ENCODE measurements at places on chromosomes 12 and 14. TPM values are rescaled to one million over a fixed set of nuclear protein-coding genes. Genes with fewer than 3 reads are reported as not detected.

GRCh38 chr12:102481705-102482425, 1.5 kb upstream of the IGF1 start:
- no peak for DNase-seq

FGF23 gene
- polyA plus RNA-seq, result 0.07 TPM

DNA sequence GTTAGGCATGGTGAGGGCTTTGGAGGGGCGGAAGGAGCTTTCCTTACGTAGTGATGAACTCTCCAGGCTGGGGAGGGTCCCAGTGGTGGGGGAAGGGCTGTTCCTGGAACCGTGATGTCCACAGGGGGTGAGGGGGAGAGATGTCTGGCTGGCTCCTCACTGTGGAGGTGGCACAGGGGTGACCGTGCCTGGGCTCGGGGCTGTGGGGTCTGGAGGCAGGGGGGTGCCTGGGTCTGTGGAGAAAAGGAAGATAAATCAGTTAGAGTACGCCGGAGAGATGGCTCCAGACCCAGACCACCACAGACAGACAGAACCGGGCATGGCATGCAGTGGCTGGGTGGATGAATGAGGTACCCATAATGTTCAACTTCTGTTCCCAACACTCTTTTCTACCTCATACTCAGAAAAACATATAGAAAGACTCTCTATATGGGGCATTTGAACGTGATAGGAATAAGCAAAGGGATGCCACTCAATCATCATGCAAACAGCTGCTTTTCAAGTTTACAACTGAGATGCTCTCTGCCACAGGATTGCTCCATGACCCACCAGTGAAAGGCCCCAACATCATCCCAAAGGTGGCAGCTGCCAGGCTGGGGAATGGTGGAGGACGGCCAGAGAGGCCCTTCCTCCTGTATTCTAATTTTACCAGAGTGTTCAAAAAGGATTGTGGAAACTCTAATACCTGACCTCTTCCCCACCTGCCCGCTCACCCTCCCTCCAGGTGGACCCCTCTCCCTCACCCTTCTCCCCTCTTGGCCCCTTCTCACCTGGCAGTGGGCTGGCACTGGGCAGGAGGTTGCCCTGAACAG, 5.6 kb downstream of the MYL6 start:
- no peak for DNase-seq

PZP gene
- 0.46 TPM for polyA plus RNA-seq

DNA sequence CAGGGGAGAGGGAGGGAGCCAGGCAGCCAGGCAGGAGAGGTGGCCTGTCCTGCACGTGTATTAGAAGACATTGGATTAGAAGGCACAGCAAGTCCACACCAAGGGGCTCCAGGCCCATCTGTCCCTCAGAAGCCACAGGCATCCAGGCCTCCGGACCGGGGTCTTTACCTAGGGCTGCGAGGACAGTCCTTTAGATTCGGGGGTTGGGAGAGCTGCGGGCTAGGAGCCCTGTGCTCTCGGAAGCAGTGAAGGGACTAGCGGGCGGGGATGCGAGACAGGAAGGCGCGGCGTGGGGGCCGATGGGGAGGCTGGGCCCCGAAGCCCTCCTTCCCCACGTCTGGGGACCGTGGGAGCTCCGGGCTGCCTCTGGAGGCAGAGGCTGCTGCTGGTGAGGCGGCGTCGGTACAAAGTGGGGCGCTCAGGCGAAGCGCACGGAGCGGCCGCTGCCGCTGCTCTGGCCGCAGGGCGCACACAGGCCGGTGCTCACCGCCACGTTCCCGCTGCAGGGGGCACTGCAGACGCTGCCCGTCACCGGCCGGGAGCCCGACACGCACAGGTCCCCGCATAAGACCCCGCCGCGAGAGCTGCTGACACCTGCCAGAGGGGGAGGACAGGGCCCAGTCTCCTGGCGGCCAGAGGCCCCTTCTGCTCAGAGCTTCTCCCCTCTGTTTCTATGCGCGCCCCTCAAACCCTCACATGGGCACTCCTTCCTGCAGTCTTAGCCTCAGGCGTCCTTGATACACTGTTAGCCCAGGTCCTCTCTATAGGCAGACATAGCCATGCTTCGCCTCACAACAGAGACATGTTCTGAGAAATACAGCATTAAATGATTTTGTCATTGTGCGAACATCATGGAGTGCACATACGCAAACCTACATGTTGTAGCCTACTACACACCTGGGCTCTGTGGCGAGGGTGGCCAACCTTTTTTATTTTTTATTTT, 17.3 kb downstream of the KRT7 start:
- no peak for DNase-seq

GRCh38 chr14:76589246-76589645, 172.0 kb upstream of the VASH1 start:
- no peak for DNase-seq

DNA sequence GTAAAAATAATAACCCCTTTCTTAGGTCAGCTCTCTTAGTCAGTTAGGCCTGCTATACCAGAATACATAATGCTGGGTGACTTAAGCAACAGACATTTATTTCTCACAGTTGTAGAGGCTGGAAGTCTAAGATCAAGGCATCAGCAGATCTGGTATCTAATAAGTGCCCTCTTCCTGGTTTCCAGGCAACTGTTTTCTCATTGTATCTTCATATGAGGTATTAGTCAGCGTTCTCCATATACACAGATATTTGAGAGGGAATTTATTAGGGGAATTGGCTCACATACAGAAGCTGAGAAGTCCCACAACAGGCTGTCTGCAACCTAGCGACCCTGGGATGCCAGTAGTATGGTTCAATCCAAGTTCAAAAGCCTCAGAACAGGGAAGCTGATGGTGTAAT, 896.0 kb downstream of the GALC start:
- no peak for DNase-seq

DNA sequence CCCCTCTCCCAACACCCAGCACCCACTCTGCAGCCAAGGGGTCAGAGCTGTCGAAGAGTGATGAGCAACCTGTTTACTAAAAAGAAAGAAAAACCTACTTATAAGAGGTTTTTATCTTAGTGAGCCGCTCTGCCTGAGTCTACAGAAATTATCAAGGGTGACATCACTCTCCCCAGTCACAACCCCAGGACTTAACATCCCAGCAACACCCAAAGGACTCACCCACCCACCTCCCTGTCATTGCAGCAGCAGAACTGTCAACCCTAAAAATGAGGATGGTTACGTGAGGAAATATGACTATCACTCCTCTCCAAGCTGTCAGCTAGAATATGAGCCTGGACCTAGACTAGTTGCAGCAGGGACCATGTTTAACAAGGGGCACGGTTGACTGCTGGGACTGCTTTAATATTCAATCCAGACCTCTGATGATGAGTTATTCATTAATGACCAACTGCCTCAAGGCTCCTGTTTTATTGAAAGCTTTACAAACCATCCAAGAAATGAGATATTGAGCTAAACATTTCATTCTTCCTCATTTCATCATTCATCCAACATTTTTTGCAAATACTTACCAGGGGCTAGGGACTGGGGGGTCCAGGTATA, 53.9 kb upstream of the FICD start:
- DNase-seq, result no peak

- no peak for DNase-seq
These were observed 70.7 kb downstream of the TTC8 start for GRCh38 chr14:88895116-88895515.

CMA1 gene
- polyA plus RNA-seq, result 0.30 TPM

GRCh38 chr12:132307976-132308852, 21.2 kb downstream of the GALNT9 start:
- no peak for DNase-seq

SERPINA4 gene
- 1.3 TPM for polyA plus RNA-seq

DNA sequence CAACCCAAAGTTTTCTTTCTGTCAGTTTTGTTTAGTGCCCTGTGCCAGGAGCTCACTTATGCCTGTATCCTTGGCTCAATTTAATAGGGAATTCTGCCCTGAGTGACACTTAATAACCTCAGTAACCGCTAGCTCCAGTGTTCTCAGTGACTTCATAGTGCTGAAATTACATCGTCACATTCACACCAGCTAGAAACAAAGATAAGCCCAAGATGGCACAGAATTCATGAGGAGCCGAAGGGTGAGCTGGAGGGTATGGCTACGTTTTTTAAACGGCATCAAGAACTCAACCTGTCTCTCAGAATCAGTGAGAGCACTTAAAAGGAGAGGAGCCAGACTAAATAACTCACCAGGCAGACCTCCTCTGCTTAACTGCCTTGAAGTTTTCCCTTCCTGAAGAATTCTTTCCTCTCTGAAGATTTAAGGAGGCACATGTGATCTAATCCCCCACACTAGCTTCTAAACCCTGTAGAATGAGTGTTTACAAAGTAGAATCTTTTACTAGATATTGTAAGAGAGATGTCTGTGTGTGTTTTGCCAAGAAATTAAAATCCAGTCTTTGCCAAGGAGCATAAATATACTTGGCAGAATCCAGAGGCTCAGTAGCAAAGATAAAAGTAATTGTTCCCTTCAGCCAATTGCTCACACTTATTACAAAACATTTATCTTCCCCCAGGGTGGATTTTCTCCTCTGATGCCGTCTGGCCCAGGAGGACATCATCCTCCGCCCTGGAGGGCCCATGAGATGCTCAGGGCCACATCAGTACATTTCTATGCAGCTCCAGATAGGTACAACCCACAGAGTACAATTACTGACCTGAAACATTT, 37.3 kb downstream of the PTGER2 start:
- peak; percentile 71 for DNase-seq

DNA sequence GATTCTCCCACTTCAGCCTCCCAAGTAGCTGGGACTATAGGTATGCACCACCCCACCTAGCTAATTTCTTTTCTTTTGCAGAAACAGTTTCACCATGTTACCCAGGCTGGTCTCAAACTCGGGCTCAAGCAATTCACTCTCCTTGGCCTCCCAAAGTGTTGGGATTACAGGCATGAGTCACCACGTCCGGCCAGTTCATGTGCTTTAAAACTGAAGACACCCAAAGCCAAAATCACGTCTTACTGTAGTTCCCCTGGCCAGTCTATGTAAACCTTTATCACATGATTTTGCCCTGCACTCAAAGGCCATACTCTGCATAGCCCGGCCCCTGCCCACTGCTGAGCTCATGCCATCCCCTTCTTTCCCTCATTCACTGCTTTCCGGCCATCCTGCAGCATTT, 4.5 kb downstream of the ALKBH2 start:
- no peak for DNase-seq

GRCh38 chr14:71595441-71595840, 336.8 kb upstream of the RGS6 start:
- DNase-seq, result no peak

SYT10 gene
- polyA plus RNA-seq, result 1.1 TPM

DNA sequence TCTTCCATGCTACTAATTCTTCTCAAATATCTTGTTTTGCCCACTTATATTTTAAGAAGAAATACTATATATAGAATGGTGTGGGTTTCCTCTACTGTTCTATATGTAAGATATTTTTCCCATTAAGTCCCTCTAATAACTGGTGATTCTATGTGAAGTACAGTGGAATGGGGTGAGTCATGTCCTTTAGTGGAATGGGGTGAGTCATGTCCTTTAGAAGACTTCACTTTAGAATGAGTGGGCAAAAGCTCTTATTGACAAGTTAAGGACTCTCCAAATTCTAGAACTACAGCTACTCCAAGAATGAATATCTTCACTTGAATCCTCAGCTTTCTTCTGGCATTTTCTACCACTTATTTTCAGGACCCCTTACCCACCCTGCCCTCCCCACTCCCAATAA, 349.9 kb downstream of the ETNK1 start:
- DNase-seq, result no peak

Data from right renal pelvis (tissue), 4 donors.